Putamen (tissue), 1 donor: ENCODE measurements at places on chromosomes 13 and 19.

GRCh38 chr13:106117035-106117434 lies 418.4 kb downstream of the EFNB2 start:
- no peak for DNase-seq

DNA sequence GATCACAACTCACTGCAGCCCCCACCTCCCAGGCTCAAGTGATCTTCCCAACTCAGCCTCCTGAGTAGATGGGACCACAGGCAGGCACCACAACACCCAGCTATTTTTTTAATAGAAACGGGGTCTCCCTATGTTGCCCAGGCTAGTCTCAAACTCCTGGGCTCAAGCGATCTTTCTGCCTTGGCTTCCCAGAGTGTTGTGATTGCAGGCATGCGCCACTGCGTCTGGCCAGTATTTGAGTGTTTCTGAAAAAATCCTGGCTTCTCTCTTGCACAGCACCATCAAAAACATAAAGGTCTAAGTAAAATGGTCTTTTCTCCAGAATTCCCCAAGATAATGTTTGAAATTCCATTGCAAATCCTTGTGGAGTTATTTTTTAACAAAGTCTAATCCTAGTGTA lies 47.8 kb downstream of the ELF1 start:
- DNase-seq = no peak

- no peak for DNase-seq
Measured at GRCh38 chr13:102177431-102177830, 224.4 kb downstream of the FGF14 start.

DNA sequence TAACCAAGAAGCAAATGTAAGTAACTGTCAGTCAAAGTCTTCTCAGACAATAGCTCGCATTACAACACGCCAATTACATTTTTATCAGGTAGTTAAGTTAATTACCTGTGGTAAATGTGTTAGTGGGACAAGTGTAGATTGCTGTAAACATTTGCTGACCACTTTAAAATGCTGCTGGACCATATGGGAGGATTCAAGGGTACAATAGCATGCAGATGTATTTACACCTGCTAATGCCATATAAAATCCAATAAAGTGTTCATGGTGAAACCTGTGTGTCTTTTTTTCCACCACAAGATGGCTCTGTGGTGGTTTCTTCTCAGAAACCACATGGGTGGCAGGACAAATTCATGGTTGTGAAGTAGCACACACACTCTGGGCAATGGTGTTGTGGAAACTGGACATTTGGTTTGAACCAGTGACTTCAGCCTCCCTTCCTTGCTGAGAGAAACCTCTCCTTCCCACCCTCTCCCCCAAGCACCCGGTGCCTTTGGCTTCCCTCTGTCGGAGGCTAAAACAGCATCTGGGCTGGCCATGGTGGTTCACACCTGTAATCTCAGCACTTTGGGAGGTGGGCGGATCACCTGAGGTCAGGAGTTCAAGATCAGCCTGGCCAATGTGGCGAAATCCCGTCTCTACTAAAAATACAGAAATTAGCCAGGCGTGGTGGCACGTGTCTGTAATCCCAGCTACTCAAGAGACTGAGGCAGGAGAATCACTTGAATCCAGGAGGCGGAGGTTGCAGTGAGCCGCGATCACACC lies 18.1 kb upstream of the GTF3A start:
- no peak for DNase-seq

GRCh38 chr13:99062593-99062992 lies 84.7 kb upstream of the DOCK9 start:
- no peak for DNase-seq

- no peak for DNase-seq
Measured at GRCh38 chr13:67069117-67069767, 160.9 kb downstream of the PCDH9 start.

DNA sequence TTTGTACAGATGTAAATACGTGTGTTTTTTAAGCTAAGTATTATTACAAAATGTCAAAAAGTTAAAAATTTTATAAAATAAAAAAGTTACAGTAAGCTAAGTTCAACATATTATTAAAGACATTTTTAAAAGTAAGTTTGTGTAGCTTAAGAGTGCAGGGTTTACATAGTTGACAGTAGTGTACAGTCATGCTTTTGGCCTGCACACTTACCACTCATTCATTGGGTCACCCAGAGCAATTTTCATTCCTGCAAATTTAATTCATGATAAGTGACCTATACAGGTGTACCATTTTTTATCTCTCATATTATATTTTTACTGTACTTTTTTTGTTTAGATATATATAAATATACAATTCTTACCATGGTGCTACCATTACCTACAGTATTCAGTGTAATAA lies 769.9 kb upstream of the SLITRK6 start:
- no peak for DNase-seq

DNA sequence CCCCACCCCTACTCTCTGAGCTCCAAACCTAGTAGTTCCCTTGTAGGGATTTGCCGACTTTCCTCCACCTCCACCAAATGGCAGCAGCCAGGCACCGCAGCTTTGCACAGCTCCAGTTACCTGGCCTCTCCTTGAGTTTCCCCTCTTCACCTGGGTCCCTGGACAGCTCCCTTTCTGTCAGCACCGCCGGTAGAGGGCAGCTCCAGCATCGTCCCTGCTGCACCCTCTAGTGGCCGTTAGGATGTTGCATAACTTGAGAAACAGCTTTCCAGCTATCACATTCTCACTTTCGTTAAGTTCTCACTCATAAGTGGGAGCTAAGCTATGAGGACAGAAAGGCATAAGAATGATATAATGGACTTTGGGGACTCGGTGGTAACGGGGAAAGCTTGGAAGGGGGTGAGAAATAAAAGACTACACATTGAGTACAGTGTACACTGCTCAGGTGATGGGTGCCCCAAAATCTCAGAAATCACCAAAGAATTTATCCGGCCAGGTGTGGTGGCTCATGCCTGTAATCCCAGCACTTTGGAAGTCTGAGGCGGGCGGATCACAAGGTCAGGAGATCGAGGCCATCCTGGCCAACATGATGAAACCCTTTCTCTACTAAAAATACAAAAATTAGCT lies 60.4 kb upstream of the OLFM4 start:
- peak; percentile 61 for DNase-seq
